Activated B cell treated with CpG ODN at 0.5 μM for 24 hours (primary cell): ENCODE measurements at places on chromosomes 16 and 17. TPM values are rescaled to one million over a fixed set of nuclear protein-coding genes. Genes with fewer than 3 reads are reported as not detected.
A peak's percentile ranks its signal among the peaks of the same experiment; 100 is the strongest.

MT4 gene
- not detected in 2 replicates for total RNA-seq

DYNLL2 gene
- 19.5 and 19.6 TPM in 2 replicates for total RNA-seq

DNA sequence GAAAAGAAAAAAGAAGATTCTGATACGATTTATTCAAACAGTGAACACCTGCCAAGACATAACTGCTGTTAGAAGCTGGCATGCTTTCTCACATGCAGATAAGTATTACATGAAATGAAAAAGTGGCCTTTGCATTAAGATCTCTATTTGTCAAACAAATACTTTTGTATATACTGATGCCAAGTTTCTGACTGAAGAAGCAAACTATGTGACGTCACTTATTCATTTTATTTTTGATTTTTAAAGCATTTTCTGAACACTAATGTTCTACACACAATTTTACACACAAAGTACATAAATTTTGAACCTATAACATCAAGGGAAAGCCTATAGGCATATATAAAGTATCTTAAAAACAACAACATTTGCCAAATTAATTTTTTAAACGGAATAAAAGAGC, 153.8 kb downstream of the CEP112 start:
- DNase-seq = no peak
- H3K27ac ChIP-seq = no peak overlapping the region
- H3K4me1 ChIP-seq = no peaks in the 10 kb centered on the region
- H3K36me3 ChIP-seq = no peaks in the 10 kb centered on the region
- no peak overlapping the region for H3K4me3 ChIP-seq
- H3K27me3 ChIP-seq = no peaks in the 10 kb centered on the region

DNA sequence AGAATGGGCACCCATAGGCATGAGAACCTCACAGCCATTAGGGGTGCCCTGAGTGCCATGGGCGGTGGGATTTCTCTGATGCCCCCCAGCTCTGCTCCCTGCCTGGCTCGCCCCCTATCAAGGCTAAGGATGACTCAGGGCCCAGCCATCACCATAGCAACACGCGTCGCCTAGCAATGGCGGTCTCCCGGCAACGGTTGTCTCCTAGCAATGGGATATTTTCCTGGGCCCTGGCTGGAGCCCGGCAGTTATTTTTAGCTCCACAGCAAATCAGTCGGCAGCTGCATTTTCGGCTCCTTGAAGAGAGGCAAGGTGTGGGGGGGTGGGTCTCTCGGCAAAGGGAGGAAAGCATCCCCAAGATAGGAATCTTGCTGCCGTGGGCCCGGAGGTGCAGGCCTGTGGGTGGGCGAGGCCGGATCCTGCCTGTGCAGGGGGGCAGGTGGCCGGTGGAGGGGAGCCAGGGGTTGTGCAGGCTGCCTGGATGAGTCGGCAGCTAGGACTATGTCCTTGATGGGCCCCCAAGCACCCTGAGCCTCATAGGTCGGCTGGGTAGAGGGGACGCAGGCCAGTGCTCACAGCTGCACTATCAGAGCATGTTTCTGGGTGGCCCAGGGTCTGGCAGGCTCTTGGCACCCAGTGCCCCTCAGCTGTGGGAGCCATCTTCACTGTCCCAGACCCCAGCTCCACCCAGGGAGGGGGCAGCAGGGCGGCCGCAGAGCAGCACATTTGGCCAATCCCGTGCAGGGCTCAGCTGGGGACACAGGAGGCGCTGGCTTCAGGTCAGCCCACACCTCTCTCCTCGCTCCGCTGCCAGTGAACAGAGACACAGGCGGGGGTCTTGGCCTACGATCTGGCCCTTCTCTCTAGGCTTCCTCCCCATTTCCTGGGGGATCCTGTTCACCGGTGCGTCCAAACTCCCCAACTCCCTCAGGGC, 4.2 kb upstream of the FBXL16 start:
- no peaks in the 10 kb centered on the region for H3K36me3 ChIP-seq
- peaks cover 25% of the 10 kb centered on the region for H3K27me3 ChIP-seq
- peaks cover 8% of the 10 kb centered on the region for H3K4me1 ChIP-seq
- no peak for DNase-seq
- no peak overlapping the region for H3K4me3 ChIP-seq
- H3K27ac ChIP-seq = no peak overlapping the region

DNA sequence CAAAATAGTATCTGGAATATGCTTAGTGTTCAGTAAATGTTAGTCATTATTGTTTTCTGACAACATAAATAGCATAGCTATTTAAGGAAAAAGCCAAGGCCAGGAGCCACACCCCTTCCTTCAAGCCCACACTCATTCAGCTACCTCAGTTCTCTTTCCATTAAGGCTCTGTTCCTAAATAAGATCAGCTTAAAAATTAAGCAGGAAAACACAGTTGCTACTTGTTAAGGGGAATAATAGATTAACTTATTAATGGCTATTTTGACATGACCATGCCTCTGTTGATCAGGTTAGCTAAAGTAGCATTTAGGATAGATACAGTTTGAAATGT, 158.1 kb downstream of the CHD9 start:
- peaks cover 52% of the 10 kb centered on the region for H3K4me1 ChIP-seq
- H3K27ac ChIP-seq = no peak overlapping the region
- no peaks in the 10 kb centered on the region for H3K27me3 ChIP-seq
- no peak for DNase-seq

DNA sequence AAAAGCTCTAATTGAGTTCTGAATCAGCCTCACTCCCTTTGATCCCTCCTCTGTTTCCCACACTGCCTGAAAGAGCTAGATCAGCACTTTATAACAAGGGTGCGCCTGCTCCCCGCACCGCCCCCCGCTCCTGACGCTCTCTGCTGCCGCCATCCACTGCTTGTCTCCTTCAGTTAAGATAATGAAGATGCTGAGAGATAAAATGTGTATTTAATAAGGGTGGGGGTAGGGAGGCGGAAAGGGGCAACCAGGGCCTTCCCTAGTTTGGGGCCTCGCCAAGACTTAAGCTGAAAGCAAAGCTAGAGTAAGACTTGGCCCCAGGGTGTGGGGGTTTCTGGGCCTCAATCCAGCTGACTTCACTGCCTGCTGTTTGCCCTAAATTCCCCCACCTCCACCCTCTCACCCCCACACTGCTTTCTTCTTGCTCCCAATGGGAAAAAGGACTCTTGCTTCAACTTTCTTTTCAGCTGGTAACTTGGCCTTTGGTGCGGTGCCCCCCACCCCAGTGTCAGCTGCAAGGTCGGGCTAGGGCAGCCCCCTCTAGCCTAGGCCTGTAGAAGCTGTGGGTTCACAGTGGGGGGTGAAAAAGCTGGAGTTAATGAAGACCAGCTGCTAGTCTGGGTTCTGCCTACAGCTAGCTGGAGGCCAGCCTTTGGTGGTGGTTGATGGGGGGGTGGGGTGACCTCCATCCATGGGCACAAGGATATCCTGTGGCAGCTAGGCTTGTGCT, 1.8 kb upstream of the RARA start:
- H3K4me1 ChIP-seq = peaks cover 7% of the 10 kb centered on the region
- DNase-seq = no peak
- H3K36me3 ChIP-seq = no peaks in the 10 kb centered on the region
- H3K27me3 ChIP-seq = no peaks in the 10 kb centered on the region

DNA sequence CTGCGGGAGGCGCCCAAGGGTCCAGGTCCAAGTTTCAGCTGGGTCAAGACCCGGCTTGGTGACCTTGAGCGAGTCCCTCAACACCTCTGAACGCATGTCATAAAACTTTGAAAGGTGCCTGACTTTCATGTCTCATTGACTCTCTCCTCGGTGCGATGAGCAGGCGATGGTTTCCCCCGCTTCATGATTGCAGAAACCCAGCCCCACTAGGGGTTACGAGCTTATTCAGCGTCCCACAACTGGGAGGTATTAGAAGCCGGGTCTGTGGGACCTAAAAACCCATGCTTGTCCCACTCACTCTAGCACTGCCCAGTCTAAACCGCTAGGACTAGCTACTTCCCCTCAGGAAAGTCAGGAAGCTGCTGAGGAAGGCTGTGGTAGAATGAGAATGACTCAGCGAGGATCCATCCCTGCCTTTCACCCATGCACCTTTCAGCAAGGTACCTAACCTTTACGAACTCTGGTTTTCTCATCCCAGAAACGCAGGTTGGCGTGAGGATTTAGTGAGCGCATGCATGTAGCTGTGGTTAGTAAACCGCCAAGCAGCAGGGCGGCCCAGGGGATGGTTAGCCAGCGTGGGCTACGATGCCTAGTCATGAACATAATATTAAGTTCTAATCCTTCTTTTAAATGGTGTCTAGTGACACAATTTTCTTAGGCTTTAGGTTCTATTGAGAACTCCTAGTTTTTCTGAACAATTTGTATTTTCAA, 26.2 kb upstream of the RFFL start:
- peaks cover 33% of the 10 kb centered on the region for H3K4me1 ChIP-seq
- peaks cover 6% of the 10 kb centered on the region for H3K36me3 ChIP-seq
- peak overlapping the region; percentile 89 for H3K4me3 ChIP-seq
- no peaks in the 10 kb centered on the region for H3K27me3 ChIP-seq
- H3K27ac ChIP-seq = peak overlapping the region; percentile 91
- no peak for DNase-seq

GRCh38 chr17:77003699-77004098, 135.5 kb downstream of the MGAT5B start:
- peaks cover 9% of the 10 kb centered on the region for H3K4me1 ChIP-seq
- no peak overlapping the region for H3K27ac ChIP-seq
- no peak overlapping the region for H3K4me3 ChIP-seq
- no peak for DNase-seq

DNA sequence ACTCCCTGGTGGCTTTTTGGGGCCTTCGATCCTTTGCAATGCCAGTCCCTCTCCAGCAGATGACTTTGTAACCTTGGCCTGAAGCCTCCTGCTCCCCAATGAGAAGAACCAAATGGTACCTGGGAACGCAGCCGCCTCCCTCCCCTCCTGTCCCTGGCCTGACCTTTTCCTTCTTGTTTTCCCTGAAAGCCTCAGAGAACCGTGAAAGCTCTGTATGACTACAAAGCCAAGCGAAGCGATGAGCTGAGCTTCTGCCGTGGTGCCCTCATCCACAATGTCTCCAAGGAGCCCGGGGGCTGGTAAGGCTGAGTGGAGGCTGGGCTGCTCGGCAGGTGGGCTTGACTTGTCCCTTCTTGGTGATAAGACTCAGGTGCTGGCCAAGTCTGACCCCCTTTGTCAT, 88.0 kb downstream of the SDR42E1 start:
- no peaks in the 10 kb centered on the region for H3K4me1 ChIP-seq
- no peak overlapping the region for H3K4me3 ChIP-seq
- H3K36me3 ChIP-seq = peaks cover 96% of the 10 kb centered on the region
- DNase-seq = no peak
- no peak overlapping the region for H3K27ac ChIP-seq
- no peaks in the 10 kb centered on the region for H3K27me3 ChIP-seq

DNA sequence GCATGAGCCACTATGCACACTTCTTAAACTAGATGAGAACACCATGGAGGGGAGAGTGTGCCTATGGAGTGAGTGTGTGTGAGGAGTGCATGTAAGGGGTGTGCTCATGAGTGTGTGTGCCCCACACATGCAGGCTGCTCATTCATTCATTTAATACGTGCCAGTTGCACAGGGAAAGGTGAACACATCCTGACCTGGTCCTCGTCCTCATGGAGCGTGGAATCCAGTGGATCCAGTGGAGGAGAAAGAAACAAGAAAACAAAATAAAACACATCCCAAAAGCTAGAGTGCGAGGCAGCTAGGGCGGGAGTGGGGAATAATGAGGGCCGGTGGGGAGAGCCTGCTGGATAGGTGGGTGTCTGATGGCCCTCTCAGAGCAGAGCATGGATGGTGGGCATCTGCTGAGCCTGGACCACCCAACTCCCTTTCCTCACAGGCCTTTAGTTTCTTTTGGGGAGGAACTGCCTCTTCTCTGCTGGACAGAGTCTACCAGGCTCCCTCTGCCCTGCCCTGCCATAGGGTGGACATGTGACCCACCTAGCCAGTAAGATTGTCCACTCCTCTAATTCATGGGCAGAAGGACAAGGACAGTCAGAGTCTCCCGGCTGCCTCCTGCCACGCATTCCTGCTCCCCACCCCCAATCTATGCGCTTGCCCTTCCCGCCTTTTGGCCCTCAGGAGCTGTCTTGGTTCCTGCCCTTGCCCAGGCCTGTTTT, 204.3 kb downstream of the RAB11FIP4 start:
- peaks cover 38% of the 10 kb centered on the region for H3K4me1 ChIP-seq
- no peak for DNase-seq
- H3K27ac ChIP-seq = peak overlapping the region; percentile 86
- H3K36me3 ChIP-seq = no peaks in the 10 kb centered on the region
- peak overlapping the region; percentile 35 for H3K4me3 ChIP-seq
